ENCODE measurements at places on chromosomes 1 and 21.

GRCh38 chr1:190679044-190679443 lies 201.4 kb upstream of the BRINP3 start:
- no peak for DNase-seq

DNA sequence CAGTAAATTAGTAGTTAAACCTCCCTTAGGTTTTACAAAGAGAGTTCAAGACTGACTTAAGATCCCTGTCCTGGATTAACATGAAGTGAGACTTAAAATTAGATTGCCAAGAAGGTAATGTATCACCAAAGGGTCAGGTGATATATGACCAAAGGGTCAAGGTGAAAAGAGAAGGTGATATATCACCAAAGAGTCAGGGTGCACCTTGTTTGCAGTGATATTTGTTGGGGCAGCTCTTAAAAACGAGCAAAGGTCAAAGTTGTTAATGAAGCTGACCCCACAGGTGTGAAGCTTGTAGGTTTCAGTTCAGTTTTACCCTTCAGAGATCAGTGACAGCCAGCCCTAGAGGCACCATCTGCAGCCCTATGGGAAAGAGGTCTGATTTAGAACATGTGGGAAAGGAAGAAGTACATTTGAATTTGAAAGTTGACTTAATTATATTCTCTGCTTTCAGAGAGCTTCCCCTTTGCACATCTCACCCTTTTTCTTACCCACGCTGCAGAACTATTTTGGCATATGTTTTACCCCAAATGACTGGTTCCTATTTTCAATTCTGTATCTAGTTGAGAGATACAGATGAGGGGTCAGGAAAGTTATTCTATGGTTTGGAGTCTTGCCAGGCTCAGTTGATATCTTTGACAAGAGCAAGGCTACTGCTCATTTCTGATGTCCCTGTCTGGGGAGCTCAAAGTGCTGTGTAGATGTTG lies 170.8 kb downstream of the S1PR1 start:
- DNase-seq = no peak

GRCh38 chr1:13784971-13785370 lies 85.0 kb downstream of the PRDM2 start:
- DNase-seq = no peak

DNA sequence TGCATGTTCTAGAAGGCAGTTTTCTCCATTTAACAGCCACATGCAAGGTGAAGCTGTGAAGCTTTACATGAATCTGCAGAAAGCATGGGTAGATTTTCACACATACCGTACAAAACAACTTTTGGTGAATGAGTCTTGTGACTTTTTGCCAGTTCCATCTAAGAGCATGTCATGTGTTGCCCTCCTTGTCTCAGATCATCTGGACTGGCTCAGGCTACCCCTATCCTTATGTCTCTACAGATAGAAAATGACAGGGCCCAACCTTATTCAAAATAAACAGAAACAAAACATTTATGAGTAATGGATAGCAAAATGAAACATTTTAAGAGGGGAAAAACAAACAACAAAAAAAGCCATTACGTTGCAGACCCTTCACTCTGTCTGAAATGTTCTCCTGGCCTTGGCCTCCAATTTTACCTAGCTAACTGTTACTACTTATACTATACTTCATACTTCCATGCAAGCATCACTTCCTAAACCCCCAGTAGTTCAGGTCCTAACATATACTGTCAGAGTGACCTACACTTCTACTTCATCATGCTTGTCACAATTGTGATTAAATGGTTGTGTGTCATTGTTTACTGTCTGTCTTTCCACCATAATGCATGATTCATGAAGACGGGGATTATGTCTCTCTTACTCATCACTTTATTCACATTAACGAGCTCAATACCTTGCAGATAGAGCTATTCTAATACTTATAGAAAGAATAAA lies 39.0 kb downstream of the LRRC8C start:
- no peak for DNase-seq

DNA sequence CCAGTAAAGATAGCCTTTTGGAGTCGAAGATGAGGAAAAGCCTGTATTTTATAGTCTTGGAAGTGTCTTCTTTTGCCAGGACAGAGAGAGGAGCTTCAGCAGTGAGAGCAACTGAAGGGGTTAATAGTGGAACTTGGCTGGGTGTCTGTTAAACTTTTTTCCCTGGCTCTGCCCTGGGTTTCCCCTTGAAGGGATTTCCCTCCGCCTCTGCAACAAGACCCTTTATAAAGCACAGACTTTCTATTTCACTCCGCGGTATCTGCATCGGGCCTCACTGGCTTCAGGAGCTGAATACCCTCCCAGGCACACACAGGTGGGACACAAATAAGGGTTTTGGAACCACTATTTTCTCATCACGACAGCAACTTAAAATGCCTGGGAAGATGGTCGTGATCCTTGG lies at the start of gene VCAM1:
VCAM1 (plus strand) TSS at position 253 of the 400 bp plus-strand sequence; CDS start at position 372, 119 bp downstream.
- DNase-seq = no peak

DNA sequence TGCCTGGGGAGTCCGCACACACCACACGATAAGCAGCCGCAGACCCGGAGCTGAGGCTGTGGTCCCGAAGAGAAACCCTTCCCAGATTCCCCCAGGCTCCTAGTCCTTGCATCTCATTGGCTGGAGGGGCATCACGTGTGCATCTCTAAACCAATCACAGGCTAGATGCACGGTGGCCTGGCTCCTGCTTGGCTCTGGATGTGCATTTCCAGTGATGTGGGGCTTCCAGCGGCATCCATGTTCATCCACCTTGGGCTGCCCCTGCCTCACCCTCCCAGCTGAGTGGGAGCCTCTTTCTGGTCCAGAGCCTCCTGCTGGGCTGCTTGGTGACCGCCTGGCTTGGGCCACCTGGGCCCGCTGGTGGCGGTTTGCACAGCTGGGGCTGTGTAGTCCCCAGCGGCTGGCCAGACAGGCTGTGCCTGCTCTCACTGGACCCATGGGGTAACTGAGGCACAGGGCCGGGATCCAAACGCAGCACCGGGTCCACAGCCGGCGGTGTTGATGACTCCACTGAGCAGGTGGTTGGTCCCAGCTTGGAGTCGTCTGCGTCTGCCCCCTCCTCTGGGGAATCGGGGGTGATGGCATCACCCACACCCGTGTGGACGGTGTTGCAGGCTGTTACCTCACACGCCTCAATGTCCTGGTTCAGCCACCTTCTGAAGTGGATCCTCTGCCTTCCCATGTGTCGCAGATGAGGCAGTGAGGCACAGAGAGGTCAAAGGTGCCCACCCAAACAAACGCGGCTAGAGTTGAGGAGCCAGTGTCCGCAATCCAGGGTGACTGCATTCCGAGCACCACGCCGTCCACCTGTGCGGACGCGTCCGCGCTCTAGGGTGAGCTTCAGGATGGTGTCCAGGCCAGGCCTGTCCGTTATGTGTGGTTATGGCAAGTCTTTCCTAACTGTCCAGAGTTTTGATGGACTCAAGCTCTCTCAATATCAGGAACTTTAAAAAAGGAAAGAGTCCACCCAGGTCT lies 41.3 kb downstream of the COL6A1 start:
- DNase-seq = no peak

GRCh38 chr1:37764414-37764825 lies 500 bp downstream of the EPHA10 start:
- DNase-seq = no peak

DNA sequence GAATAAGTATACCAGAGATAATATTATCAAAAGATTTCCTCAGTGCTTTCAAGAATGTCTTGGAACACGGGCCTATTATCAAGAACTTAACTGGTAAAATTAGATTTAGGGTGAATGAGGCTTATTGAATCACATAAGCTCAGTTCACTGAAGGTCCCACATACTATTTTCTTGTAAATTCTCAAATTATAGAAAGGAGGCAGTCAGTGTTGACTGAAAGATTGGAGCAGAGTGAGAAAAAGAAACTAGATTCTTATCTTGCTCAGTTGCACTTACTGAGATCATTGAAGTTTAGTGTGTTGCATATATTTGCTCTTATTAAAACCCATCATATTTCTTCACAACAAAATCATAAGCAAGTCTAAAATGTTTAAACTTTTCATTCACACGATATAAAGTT lies 3.9 kb upstream of the RGS1 start:
- DNase-seq = no peak

GRCh38 chr1:164774819-164775654 lies 216.1 kb downstream of the PBX1 start:
- DNase-seq = no peak

GRCh38 chr1:63794939-63795378 lies 21.1 kb downstream of the ROR1 start:
- no peak for DNase-seq

- DNase-seq = peak; percentile 36
These were observed 30.0 kb downstream of the SLC27A3 start for GRCh38 chr1:153805042-153805745.

GRCh38 chr21:45409466-45410150 lies 4.6 kb downstream of the COL18A1 start:
- no peak for DNase-seq

DNA sequence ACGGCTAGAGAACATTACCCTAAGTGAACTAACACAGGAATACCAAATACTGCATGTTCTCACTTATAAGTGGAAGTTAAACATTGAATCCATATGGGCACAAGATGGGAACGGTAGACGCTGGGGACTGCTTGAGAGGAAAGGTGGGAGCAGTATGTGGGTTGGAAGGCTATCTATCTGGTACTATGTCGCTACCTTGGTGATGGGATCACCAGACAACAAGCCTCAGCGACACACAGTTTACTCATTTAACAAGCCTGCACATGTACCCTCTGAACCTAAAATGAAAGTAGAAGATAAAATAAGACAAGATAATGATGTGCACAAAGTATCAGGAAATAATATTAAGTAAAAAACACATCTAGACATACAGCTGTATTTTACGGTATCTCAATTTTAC lies 819 bp downstream of the PYHIN1 start:
- no peak for DNase-seq

Data from stimulated activated CD4-positive, alpha-beta T cell treated with anti-CD3 and anti-CD28 coated beads, TNF-alpha, amount 100 ng/mL, for 1 hour (primary cell).